ENCODE measurements at places on chromosomes 7 and 10.

DNA sequence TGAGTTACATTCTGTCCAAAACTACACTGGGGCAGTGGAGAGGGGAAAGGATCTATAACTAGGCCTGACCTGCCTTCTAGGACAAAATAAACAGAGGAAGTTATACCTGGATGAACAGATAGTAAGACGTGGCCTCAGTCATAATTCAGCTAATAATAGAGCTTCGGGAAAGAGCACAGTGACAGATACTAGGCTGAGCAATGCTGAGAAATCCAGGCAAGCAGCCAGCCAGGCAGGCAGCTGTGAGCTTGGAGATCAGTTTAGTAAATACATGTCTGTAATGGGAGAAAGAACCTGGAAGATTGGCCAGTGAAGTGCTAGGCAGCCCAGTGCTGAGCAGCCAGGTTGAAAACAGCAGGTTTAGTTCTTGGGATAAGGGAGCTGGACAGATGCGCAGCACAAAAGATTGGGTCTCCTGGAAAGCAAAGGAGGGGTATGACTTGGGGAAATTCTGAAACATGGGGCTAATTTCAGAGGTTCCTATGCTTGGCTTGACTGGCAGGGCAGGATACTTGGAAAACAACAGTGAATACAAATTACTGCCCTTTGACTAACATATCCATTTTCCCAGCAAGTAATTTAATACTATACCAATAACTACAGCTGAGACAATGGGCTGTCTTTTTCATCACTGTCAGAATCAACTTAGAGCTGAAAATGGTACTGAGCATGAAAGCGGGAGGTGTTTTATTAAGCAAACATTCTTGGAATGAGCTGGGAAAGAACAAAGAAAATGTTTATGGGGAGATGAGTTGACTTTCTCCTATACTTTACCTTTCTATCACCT is 140.8 kb downstream of the DGKB start:
- no peak for DNase-seq

DNA sequence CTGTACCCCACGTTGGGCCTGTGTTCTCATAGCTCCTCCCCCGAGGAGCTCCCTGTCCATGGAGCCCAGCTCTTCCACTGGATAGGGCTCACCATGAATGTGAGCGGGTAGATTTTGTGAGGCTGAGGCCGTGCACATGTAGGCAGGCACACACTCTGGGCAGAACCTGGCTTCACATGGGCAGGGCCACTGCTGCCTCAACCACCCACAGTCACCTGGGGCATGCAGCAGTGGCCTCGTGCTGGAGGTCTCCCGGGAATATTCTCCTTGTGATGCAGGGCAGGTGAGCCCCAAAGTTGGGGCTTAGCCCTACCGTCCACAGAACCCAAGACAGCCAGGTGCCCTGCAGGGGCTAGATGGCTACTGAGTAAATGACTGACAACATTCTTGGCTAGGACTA is 116.6 kb downstream of the TMEM130 start:
- DNase-seq = no peak

GRCh38 chr7:4849390-4849789 is 12.4 kb downstream of the PAPOLB start:
- no peak for DNase-seq

DNA sequence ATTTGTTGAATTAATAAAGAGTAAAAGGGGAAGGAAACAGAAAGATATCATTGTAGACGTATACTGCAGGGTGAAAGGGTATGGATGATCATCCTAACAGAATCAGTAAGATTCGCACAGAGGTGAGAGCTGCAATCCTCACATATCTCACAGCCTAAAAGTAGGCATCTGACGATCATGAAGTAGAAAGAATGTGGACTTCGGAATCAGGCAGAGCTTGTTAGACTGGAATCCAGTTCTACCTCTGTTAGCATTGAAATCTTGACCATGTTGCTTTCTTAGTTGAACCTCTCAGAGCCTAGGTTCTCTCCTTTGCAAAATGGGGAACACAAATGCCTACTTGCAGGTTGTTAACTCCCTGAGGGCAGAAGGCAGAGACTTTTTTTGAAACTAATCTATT is 320.0 kb upstream of the C7orf33 start:
- DNase-seq = no peak

DNA sequence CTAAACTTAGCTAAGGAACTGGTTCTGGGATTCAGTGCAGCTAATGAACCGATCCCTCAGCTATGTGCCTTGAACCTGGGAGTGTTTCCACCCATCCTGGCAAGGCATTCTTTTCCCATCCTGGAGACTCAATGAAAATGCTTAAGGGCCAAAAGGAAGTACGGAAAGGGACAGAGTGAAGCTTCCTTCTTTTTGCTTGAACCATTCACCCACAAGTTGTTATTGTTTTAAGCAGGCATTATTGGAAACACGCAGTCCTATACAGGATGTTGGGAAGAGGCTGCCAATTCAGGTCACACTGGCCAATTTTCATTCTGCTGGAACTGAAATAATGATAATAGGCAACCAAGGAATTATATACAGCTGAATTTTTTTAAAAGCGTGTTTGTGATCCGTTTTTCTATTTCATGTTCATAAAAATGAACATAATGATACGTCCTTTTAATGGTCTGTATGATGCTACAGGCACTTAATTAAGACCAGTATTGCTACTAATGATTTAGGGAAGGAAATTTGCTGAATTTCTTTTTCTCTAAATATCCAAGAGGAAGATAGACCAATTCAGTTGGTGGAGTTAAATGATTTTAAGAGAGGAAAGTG is 57.8 kb upstream of the FZD1 start:
- DNase-seq = no peak

- DNase-seq = no peak
Observed at GRCh38 chr7:4273566-4274230, 408.4 kb upstream of the FOXK1 start.

- DNase-seq = no peak
Observed at GRCh38 chr7:96067321-96067720, 254.6 kb downstream of the SLC25A13 start.

DNA sequence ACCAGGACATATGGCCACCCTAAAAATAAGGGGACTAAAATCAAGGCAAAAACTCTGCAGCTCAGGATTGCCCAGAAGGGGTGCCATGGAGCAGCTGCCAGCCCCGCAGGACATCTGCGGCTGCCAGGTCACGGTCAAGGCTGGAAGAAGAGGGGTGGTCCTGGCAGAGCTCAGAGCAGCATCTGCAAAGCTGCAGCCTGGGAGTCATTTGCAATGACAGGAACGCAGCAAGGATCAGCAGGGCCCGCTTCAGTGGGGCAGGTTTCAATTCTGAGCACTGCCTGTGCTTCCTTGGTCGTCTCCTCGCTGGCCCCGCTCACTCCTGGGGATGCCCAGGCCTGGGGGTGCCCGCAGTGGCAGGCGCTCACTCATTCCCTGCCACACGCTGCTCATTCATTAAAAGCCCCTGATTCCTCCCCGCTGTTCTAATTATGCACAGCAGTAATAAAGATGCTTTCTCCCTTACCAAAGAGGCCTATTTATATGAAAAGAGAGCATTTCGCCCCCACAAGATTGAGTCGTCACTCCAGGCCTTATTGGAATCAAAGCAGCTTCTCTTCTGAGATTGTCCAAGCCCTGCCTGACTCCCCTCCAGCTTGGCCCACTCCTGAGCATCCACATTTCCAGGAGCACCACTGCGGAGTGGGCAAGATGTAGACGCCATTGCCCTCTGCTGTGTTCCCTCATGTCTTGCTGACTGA is 4.6 kb downstream of the HSPA12A start:
- no peak for DNase-seq

GRCh38 chr10:31083765-31084184 is 52.1 kb upstream of the ZNF438 start:
- DNase-seq = no peak

DNA sequence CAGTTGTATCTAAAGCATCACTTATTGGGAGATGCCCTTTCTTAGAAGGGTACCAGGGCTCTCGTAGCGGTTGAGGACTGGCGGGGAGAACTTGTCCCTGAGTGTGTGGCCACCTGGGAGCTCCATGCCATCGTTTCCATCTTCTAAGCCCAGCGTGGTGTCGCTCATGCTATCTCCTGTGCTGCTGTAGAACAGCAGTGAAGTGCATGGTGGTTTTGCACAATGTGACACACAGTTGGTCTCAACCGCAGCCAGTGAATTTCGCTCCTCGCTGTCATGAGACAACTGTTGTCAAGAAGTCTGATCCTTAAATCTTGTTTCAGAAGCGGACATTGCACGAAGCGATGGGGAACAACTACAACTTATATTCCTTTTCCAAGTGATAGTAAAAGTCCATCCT is 283.4 kb downstream of the GRID1 start:
- no peak for DNase-seq

DNA sequence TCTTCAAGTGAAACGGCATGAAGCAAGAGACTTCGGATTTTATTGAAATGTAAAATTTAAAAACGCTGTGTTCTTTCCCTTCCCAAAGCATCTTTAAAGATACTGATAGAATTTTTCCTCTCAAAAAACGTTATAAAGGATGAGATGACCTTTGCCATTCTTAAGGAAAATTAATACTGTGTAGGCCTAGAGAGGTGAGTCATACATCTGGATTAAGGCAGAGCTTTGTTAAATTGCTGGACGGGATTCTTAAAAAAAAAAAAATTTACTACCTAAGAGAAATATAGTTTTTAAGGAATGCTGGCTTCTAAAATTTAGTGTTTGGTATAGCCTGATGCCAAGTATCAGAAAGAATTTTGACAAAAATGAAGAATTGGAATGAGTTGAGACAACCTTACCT is 6.3 kb upstream of the HBP1 start:
- DNase-seq = no peak

DNA sequence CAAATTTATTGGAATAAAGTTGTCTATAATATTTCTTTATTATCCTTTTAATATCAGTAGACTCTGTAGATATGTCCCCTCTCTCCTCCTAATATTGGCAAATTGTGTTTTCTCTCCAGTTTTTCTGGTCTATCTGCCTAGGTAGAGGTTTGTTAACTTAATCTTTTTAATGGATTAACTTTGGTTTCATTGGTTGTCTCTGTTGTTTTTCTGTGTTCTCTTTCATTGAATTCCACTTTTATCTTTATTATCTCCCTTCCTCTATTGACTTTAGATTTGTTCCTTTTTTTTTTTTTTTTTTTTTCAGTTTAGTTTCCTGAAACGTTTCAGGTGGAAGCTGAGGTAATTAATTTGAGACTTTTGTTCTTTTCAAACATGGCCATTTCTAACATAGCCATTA is 10.6 kb downstream of the PLEKHS1 start:
- DNase-seq = no peak

DNA sequence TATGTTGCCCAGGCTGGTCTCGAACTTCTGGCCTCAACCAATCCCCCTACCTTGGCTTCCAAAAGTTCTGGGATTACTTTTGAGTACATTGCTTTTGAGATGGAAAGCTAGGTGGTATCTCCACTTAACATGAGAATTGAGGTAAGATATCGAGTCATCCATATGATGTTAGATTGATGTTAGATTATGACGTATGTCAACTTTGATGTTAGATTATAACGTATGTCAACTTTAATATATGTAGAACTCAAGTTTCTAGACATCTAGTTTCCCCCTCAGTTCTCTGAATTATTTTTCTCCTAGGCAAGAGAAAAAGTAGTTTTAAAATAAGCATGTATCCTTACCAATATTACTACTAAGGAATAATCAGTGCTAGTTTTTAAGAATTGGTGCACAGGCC is 20.0 kb downstream of the SHOC2 start:
- DNase-seq = no peak

DNA sequence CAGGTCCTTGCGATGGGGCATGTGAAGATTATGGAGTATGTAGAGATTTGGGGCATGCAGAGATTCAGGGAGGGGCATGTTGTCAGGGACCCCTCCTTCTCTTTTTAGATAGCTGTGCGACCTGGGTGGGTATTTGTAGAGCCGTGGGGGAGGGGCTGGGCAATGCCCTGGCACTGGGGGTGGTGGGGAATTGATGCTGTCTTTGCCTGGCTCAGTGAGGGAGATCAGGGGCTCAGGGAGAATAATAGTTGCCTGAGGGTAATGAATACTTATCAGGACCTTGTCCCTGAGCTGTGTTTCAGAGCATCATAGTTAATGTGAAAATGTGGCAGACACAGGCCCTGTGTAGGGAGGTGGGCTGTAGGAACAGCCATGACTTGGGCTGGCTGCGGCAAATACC is 3.5 kb downstream of the RAMP3 start:
- DNase-seq = no peak

DNA sequence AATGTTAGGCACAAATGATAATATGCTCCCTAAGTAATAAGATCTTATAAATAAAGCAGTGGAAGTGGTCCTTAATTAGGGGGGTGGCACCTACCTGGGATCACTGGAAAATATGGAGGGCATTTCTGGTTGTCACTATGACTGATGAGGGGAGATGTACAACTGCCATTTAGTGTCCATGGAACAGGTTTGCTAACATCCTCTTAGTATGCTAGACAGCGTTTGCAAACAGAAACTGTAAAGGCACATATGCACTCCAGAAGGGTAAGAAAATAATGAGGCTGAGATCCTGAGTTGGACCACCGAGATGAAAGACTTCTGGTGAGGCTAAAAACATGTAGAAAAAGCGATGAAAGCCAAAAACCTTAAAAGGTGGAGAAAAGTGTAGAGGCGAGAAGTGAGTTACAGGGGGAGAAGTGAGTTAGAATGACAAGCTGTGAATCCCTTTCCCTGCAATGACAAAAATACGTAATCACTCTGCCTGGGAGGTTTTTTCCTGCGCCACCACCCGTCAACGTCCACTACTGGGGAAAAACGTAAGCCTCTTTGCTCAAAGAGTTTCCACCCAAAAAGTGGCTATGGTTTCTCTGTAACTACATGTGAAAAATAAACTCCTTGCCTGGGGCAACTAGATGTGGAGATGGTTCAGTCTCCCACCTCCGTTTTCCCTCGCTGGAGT is 767 bp downstream of the KRIT1 start:
- DNase-seq = no peak

GRCh38 chr10:61338146-61338545 is 115.0 kb downstream of the TMEM26 start:
- no peak for DNase-seq

DNA sequence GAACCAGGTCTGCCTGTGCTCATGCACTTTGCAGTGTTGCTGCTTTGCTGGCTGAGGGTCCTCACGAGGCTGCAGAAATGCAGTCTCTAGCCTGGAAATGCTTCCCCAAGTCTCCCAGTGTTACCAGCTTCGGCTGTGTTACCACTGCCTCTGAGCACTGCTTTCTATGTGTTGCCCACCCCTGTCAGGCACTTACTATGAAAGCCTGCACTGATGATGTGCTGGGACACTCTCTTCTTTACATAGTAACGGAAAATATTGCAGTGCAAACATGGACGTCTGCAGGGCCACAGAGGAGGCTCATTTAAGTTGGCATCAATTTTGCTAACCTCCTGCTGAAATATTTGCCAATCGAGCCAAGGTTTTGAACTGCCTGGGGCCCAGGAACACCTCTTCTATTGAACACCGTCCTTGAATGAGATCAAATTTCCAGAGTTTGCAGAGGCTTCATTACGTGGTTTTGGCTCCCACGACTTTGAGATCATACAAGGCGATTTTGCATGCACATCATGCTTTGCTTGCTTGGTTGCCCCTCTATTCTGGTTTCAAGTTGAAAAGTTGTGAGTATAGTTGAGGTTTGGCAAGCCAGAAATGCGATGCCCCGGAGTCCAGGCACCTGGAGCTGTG is 404.7 kb upstream of the PODXL start:
- DNase-seq = no peak

- no peak for DNase-seq
Observed at GRCh38 chr10:36114141-36114540, 472.0 kb upstream of the FZD8 start.
